ENCODE measurements at places on chromosomes 2 and 18.

DNA sequence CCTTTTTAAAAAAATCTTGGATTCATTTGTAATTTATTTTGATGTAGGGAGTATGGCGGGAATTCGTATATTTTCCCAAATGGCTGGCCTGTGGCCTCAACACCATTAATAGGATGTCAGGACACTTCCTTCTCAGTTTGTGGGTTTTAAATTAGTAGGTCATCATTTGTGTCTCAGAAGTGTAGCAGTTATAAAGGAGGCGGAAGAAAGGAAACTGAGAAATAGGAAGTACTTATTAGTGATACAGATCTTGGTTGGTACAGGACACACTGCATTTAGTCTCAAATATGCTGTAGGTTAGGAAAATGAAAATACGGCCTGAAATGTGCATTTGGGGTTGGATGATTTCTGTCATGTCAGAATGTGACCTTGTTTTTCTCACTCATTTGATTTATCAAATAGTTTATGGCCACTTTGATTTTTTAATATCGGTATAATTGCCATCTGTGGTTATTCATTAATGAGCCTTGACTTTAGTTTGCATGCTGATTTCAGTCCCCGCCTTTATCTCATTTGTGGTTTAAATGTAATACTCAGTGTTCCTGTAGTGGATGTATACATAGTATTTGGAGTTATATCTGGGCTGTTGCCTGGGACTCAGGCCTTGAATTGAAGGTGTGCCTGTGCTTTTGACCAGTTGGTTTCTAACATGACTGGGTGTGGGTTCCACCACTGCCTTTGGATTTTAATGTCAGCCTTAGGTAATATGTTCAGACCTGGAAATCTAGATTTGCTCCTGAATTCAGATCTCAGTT lies 31.4 kb downstream of the ZCCHC2 start:
- no peak for DNase-seq

DNA sequence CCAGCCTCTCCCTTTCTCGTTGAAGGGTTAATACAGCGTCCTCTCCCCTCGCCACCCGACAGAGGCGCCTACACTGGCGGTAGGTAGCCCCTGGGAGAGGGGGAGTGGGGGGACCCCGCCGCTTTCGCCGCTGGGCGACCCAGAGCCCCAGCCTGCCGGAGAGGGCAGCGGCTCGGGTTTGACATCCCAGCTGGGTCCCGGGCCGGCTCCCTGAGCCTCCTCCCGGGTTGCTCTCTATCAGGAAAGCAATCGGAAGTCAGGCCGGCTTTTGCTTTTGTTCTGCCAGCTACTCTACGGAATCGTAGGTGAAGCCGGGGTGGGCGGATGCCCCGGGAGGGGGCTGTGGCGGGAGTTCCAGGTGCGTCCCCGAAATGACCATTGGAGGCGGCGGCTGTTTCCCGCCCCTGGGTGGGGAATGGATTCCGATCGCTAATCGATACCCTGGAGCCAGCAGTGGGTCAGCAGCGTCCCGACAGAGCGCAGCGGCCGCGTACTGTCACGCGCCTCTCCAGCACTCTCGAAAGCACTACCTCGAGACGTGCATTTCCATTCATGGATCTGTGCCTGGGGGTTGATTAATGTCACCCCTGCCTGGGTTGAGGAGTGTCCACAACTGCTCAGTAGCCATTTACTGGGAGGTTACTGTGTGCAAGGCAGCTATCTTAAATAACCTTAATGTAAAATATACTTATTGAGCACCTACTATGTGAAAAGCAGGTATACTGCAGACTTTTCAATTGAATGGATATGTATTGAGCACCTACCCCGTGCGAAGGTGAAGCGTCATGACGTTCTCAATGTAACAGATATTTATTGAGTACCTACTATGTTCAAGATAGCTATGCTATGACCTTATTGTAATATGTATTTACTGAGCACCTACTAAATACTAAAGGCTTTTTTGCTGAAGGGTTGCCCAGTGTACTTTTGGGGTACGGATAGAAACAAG lies 1.1 kb downstream of the MAPK4 start:
- DNase-seq = no peak

- peak; percentile 70 for DNase-seq
These were observed 280 bp upstream of the CYP1B1 start for GRCh38 chr2:38076152-38076709.

DNA sequence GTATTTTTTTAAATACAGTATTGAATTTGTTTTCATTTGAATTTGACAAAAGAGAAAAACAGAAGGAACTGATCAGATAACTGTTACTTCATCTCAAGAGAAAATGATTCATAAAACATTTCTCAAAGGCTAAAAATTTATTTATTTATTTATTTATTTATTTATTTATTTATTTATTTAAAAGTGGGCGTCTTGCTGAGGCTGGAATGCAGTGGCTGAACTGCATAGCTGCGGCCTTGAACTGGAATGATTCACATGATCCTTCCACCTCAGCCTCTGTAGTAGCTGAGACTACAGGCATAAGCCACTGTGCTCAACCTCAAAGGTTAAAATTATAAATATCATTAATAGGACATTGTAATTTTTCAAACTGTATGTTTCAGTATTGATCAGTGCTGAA lies 4.5 kb upstream of the PUM2 start:
- DNase-seq = no peak

- no peak for DNase-seq
These were observed 218.4 kb upstream of the REV1 start for GRCh38 chr2:99708231-99708630.

DNA sequence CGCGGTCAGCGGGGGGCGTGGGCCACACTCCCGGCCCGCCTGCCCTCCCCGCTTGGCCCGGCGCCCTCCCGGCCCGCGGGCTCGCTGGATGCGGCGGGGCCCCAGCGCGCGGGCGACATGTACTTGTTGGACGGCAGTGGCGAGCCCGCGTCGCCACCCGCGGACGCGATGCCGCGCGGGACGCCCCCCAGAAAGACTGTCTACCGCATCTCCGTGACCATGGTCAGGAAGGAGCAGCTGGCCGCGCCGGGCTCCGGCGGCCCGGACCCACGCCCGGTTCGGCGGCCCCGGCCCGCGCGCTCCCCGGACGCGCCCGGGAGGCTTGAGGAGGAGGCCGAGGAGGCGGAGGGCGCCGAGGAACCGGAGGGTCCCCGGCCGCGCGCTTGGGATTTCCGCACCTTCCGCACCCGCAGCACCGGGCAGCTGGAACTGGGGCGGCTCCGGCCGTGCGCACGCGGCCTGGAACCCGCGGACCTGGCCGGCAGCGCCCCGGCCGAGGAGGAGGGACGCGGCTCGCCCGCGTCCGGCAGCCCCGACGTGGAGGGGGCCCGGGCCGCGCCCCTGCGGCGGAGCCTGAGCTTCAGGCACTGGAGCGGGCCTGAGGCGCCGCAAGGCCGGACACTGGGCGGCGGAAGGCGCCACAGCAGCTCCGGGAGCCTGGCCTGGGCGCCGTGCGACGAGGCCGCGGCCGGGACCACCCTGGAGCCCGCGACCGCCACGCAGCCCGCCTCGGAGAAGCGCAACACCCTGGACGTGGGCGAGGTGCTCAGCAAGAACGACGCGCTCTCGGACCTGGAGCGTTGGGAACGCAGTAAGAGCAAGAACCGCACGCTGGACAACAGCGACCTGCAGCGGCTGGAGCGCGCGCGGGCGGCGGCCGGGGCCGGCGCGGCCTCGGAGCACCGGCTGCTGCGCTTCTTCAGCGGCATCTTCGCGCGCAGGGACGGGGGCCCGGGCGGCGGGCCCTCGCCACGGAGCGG lies 176.4 kb downstream of the AGAP1 start:
- no peak for DNase-seq

DNA sequence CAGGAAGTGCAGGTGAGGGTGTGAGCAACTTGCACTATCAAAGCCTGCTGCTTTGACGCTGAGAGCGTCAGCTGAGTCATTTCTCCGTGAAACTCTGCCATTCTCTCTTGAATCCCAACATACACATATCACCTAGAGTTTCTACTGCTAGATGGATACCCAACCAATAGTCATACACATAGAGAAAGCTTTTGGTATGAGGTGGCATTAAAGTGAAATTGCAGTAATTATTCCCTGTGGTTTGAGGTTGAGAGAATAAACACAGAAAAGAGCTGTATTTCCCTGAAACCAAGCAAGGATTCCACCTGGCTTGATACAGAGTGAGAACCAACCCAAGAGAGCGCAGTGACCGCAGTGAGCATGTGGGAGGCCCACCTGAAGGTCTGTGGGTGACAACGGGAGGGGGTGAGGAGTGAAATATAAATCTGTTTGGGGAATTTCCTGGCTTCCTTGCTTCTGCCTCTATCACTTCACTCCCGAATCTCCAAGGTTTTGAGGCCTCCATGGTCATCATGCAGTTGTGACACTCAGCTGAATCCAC lies 28.8 kb upstream of the TMEM18 start:
- no peak for DNase-seq

DNA sequence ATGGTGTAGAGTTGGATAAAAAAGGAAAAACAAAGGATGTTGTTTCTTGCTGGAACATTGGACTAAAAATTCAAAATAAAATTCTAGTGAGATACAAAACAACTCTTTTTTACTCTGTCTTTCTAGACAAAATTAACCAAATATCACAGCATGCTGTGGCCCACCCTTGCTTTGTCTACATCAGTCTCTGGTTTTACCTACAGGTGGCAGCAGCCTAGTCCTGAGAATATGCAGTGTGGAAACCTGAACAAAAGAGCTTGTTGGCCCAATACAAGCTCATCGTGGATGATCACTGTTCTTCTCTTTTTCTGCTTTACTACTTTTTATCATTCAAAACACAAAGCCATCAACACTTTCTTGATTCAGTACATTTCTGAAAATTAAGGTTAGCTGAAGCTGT lies 210.4 kb downstream of the CDH19 start:
- DNase-seq = no peak

- no peak for DNase-seq
These were observed 177.6 kb downstream of the ZNF521 start for GRCh38 chr18:25174324-25174723.

DNA sequence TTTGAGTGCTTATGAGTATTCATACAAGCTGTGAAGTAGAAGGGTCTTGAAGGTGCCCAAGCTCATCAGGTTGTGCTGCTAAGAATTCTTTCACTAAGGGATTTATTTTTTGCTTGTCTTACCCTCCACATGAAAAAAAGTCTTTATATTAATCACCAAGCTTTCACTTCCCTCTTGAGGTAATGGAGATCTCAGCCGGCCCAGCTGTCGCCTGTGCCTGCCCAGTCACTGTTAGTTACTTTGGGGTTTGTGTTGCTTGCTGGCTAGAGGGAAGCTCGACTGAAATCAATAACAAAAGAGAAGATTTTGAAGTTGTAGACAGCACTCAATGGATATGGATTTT lies 21.9 kb downstream of the MC2R start:
- no peak for DNase-seq

DNA sequence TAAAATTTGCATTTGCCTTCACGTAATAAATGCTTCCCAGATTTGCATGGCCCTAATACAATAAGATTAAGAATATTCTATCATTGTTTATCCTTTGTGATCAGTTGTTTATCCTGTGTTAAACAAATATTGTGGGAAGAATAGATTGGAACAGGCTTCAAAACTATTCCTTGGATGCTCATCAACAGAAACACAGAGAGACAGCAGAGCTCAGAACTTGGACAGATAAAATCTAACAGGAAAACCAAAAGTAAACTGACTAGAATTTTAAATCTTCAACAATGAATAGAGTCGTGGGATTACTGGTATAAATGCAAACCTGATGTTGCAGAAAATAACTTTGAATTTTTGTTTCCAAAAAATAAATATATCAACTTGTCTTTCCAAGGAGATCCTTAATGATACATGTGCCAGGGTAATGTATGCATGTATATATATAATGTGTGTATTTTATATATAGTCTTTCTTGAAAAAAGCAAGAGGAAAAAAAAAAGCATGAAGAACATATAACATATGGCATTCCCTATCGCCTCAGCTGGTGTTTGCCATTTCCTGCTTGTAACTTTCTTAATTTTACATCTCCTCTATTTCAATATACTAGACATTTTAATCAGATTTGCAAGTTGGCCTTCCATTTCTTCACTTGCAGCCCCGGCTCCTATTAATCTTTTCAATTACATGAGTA lies 59.9 kb upstream of the TANK start:
- DNase-seq = no peak

DNA sequence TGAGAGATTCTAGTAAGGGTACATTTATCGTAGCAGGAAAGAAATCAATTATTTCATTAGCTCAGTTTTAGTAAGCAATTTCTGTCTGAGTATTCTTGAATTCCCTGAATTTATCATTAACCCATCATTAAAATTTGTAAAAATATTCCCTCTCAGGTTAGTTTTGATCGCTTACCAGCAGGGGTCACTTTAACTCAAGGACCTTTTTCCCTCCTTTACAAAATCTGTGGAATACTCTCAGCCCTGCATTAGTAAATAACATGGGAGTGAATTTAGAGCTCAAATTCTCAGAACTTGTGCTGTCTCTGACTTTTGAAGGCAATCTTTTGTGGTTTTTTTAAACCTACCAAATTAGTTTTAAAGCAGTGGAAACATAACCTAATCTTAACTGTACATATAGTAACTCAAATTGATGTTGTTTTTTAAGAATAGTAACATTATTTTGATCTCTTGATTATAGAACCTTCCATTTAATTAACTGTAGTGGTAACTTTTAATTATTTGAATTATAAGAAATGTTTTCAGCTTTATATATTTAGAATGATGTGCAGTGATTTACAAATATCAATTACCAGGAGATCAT lies 97.2 kb downstream of the AGPS start:
- DNase-seq = no peak

DNA sequence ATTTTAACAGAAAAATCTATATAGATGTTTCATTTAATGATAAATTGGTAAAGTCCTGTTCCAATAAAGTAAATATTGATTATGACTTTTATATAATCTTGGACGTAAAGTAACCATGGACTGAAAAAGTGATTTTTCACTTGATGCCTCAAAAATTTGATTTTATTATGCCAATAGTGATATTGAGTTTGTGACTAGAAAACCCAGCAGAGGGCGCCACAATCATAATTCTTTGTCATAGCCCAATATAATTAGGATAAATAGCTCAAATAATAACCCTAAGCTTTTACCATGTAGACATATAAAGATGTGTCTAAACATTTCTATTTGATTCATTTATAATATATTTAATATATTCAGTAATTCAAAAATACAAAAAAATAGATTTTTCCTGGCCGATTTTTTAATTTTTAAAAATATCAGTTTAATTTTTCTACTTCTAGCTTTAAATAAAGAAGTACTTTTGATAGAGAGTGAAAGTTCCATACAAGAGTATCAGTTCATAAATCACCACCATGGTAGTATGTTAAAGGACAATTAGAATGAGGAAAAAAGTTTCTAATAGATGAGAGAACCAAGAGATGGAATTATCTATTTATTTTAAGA lies 30.7 kb downstream of the CAMKMT start:
- DNase-seq = no peak

- no peak for DNase-seq
These were observed 255.8 kb downstream of the PDE11A start for GRCh38 chr2:177816766-177817165.

- no peak for DNase-seq
These were observed 65.4 kb downstream of the TRIP12 start for GRCh38 chr2:229856413-229856812.

All from RWPE2 (cell line).